ENCODE measurements at places on chromosomes 2 and 18.
A peak's percentile ranks its signal among the peaks of the same experiment; 100 is the strongest.

DNA sequence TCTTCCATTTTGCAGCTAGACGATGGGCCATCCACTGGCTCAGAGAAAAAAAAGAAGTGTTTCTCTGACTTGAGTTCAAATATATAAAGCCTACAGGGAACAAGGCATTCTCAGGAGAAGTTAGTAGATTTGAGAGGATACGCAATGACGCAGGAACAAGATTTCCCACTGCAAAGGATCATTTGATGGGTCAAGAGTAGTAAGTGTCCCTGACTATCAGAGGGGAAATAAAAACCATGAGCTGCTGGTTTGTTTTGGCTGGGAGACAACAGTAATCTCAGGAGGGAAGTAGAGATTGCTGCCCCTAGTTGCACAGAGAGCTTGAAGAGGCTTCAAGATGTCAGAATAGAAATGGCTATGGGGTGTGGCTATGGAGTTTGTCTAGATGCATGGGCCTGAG is 22.3 kb upstream of the MYO1B start:
- DNase-seq = no peak

DNA sequence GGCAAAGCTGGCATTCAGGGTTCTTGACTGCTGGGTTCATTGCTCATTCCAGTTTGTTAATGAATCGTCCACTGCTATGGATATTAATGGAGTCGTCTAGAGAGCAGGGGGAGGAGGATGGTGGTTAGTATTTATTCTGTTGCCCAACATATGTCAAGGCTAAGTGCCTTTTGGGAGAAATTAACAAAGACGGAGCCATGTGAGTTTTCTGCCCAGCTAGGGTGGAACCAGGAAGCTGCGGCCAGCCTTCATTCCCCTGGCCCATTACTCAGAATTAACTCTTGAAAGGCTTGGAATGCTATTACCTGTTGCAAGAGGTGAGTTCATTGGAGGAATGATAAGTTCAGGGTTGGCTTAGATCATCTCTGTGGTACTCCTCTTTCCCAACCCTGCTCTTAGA is 19.3 kb downstream of the IGFBP2 start:
- no peak for DNase-seq

DNA sequence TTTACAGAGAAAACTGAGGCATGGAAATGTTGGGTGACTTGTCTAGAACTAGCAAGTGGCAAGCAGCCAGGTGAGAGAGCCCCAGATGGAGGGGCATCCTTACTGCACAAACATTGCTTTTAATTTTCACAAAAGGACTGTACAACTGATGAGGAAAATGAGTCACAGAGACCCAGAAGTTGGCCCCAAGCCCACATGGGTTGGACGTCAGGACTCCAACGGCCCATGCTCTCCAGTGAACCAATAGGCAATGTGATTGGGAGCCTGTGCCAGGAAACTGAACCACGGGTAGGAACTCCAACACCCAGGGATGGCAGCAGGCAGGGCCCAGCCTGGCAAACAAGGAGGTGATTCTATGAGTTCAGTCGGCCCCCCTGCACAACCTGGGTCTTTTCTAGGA is 50.8 kb downstream of the PID1 start:
- DNase-seq = no peak

DNA sequence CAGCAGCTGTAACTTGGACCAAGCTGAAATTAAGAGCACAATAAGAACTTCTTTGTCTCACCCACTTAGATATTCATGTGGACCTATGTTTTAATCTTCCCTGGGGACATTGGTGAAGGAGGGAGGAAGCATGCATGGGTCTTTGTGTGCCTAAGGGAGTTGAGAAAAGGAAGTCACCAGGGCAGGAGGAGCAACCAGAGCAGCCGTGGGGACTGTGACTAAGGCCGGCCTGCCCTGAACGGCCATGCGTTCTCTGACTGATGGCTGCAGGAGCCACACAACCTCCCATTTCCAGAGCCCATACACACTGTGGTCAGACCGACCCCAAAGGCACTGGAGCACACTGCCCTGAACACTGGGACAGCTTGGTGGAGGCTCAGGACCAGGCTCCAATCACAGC is 43.7 kb upstream of the SLC35G4 start:
- no peak for DNase-seq

DNA sequence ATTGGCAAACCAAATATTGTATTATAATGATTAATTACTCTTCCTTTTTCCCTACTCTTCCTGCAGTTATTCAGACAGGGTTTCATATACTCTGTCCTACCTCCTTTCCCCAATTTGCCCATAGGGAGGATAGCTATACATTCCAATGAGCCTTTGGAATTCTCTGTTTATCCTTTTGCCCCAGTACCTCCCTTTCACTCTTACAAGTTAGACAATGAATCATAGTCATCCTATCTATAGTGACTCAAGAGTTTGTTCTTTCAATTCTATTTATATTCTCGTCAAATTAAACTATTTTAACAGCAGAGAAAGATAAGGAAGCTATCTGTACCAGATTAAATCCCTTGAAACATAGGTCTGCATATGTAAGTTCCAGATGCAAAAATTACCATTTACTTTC is 437.5 kb downstream of the NR4A2 start:
- DNase-seq = no peak

- peak; percentile 73 for DNase-seq
These were observed 67.4 kb downstream of the STEAP3 start for GRCh38 chr2:119290859-119291587.

DNA sequence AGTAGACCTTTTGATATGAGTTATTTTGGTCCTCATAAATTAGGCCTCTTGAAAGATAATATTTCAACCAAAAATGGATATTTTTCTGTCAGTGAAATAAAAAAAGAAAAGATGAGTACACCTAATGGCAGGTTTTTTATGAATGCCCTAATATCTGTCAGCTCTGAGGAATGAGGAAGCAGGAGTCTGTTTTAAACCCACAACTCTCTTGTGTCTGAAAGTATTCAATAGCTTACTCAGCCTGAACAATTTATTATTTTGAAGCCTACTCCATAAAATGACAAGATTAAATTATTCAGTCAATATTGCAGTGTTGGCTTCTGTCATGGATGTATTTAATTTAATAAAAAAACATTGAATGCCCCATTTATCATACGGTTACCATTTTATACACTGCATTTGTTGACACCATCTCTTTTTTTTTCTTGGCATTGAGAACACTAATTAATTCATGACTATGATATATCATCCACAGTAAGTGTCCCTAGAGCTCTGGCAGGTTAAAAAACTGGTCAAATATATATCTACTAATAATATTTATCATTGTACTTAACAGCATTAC is 548.2 kb downstream of the CBLN2 start:
- no peak for DNase-seq

DNA sequence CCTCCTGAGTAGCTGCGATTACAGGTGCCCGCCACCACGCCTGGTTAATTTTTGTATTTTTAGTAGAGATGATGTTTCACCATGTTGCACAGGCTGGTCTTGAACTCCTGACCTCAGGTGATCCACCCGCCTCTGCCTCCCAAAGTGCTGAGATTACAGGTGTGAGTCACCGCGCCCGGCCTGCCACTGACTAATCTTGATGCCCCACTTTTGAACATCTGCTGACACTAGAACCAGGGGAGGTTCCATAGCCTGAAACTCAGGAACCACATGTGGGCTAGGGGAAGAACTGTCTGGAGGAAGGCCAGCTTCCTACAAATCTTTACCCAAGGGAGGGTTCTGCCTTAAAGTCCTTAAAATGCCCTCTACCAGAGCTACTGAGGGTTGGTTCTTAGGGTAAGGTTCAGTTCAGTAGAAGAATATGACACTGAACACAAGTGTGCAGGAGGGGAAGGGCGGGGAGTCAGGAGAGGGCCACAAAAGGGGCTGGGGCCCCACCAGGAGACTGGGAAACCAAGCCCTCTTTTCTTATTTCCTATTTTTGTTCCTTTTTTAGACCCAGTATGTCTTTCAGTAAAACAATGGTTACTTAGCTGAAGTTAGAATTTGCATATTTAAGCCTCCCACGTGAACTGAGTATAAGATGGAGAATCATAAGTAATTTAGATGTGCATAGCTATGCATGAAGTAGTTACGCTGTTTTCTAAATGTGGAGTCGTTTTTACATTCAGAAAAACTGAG is 6.3 kb upstream of the RAB31 start:
- DNase-seq = no peak

Data from eye (tissue), 1 donor.